Lung (tissue), 17 donors: ENCODE measurements at places on chromosomes 7 and 10. TPM values are rescaled to one million over a fixed set of nuclear protein-coding genes. Genes with fewer than 3 reads are reported as not detected.
A peak's percentile ranks its signal among the peaks of the same experiment; 100 is the strongest.

DNA sequence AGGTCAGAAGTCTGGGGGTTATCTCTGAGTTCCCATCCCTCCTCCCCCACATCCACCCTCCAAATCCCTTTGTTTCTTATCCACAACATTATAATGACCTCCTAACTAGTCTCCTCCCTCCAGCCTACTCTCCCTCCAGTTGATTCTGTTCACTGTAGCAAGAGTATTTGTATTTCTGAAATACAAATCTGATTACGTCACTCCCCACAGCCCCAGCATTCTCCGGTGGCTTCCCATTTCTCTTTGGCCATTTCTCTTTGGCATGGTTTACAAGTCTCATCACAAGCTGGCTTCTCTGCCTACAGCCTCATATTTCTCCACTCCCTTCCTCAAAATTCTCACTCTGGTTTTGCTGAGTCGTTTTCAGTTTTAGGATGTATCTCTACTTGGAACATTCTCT is 24.6 kb upstream of the MRPS33 start:
- DNase-seq: no peak

DNA sequence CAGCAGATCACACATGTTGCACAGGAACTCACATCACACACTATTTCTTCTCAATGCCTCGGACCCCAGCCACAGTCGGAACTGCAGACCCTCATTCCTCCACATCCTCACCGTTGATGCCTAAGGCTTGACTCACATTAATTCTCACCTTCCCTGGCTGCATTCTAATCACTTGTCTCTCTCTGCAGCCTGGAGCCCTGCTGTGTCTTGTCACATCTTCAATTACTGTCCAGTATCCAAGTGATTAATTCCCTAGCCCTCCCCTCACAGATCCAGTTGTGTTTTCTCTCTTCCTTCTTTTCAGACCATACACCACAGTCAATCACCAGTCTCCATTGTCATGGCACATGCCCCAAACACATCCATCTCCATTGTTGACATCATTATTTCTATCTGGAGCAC is 592.4 kb upstream of the IGFBP3 start:
- no peak for DNase-seq

DNA sequence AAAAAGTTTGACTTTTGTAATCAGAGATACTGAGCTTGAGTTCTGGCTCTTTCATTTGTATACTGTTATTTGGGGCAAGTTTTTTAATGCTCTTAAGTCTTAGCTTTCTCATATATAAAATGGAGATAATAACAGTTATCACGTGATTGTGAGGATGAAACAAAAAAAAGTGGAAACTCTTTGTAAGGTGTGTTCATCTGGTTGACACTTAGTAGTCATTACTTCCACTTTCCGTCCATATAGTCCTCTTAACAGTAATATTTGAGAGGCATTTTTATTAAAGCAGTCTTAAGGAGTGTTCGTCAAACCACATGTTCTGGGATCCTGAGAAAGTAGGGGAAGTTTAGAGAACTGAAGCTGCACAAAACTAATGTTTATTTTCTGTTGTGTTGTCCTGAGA is 65.6 kb downstream of the PTEN start:
- DNase-seq: no peak

- no peak for DNase-seq
Observed at GRCh38 chr10:69885379-69886013, 83.8 kb downstream of the COL13A1 start.

DNA sequence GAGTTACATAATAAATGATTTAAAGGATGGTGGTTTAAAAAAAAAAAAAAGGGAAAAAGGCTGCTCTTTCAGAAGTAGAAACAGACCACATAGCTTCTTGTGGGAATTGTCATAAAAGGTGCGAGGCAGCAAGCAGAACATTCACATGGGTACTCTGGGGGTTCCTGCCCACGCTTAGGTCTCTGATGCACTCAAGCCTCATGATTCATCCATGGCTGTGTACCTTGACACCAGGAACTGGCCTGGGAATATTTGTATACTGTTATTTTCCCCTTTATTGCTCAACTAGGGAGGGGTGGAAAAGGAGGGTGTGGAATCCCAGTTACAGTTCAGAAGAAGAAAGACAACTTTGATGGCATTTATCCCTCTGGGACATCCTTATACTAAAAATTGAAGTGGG is 4.0 kb downstream of the PON2 start:
- DNase-seq: no peak

DNA sequence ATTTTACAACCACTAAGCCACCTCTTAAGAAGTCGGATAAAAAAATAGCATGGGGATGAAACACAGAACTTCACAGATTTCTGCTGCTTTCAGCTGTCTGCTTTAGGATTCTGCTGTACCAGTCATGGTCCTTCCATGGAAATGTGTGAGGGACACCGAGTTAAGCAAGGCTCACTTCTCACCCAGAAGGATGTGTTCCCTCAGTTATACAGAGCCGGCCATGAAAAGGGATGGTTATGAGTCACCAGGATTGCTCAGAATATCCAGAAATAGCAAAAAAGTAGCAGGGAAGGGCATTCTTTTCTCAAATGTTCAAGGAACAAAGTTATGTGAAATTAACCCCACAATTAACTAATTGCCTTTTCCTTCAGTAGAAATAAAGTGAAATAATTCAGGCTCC is 124.4 kb downstream of the AMPH start:
- no peak for DNase-seq

DNA sequence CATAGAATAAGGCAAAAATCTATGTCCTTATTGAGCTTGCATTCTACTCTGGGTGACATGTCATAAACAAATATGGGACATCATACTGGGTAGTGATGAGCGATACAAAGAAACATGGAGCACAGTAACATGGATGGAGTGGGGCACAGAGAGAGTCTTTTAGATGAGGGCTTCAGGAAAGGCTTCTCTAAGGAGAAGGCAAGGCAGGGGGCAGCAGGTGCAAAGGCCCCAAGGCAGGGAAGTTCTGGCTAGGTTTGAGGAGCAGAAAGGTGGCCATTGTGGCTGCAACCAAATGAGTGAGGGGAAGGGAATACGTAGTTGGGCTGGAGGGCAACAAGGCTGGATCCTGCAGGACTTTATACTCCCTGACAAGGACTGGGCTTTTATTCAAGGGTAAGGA is 211.4 kb downstream of the HERPUD2 start:
- DNase-seq: no peak

- no peak for DNase-seq
Observed at GRCh38 chr7:25496476-25497368, 268.4 kb upstream of the NPVF start.

DNA sequence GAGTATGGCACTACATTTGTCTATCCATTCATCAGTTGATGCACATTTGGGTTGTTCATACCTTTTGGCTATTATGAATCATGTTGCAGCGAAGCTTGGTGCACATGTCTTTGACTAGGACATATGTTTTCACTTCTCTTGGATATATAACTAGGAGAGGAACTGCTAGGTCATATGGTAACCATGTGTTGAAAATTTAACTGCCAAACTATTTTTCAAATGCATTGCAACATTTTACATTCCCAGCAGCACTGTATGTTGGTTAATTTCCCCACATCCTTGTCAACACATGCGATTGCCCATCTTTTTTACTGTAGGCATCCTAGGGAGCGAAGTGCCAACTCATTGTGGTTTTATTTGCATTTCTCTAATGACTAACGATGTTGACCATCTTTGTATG is 183.4 kb downstream of the PRKCQ start:
- no peak for DNase-seq

- peak; percentile 24 for DNase-seq
Observed at GRCh38 chr10:22805304-22805703, 90.9 kb upstream of the PIP4K2A start.

GRCh38 chr7:106335814-106336213 is 51.0 kb upstream of the NAMPT start:
- no peak for DNase-seq

DNA sequence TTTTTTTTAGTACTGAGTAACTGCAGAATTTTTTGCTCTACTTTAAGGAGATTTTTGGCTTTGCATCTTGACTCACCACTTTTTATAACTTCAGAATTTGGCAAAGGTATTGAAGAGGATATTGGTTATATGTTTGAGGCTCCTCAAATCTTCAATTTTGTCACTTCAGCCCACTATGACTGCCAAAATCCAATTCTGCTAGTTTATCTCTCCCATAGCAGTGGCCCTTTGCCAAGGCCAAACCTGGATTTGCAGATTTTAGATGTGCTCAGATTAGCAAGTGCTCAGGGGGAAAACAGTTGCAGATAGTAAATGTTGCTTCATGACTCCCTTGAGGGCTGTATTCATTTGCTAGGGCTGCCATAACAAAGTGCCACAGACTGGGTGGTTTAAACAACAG is 427.5 kb downstream of the ADRA2A start:
- no peak for DNase-seq

DNA sequence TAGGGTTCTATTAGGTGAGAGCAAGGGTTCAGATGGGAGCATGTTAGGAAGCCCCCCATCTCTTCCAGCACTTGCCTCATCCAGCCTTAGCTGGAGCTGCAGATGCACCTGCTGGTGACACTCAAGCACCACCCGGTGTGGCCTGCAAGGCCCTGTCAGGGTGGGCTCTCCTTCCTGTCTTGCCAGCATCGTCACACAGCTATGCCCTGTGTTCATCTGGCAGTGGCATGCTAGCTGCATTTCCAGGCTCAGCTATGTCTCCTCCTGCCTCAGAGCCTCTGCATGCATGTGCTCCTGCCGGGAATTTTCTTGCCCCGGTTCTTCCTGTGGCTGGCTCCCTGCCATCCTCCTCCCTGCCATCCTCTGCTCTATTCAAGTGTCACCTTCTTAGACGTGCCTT is 129.7 kb upstream of the KLF6 start:
- no peak for DNase-seq

DNA sequence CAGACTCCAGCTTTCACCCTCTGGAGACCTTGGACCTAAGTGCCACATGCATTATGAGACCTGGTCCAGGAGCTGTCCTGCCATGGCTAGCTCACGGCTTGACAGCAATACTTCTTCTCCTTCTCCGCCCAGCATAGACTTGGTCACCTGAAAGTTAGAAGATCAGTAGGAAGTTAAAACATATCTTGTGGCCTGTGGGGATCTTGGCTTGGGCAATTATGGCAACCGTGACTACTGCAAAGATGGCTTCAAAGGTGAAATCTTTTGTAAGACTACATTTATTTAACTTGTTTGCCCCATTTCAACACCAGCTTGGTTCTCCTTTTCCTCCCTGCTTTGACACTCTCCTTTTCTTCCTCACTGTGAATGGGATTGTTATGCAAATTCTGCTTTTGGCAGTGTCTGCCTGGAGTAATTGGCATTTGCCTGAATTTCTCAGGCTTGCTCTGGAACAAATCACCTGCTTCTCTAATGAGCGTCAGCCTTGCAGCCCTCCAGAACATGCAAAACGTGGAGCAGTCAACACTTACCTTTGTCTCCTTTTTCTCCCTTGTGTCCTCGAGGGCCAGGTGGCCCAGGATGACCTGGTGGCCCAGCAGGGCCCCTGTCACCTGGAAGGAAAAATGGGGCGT is 53.4 kb downstream of the COL17A1 start:
- no peak for DNase-seq

GRCh38 chr7:191981-192649 is at the start of gene FAM20C:
FAM20C (plus strand) TSS chr7:192571; CDS start chr7:193200, 629 bp downstream.
- DNase-seq: peak; percentile 94

DNA sequence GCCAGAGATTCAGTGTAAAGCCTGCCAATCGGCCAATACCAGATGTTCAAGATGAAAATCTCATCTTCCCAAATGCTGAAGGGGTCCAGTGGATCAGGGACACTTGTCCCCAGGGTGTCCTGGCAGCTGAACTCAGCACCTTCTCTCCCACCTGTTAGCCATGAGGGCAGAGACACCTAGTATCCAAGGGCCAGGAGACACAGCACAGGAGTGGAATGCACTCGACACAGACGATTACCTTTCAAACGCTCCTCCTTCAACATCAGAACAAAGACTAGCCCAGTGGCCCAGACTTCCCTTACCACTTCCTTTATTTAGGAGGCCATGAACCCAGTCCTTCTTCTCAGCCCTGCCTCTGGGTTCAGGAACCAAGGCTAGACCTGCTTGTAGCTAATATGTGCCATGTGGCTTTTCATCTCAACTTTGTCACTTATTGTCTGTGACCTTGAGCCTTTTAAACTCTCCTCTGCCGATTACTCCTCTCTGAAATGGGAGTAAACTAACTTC is 180.3 kb upstream of the PLXNA4 start:
- no peak for DNase-seq

- DNase-seq: peak; percentile 81
Observed at GRCh38 chr10:18059826-18060559, 80.2 kb upstream of the CACNB2 start.

The CFAP46 gene
- 3.8 TPM for polyA plus RNA-seq

The OR6V1 gene
- not detected for polyA plus RNA-seq

The ZNF789 gene
- 12.5 TPM for polyA plus RNA-seq

The GNGT1 gene
- polyA plus RNA-seq: not detected

The SNCG gene
- polyA plus RNA-seq: 32.8 TPM

The PLXDC2 gene
- polyA plus RNA-seq: 11.8 TPM

The SLC16A12 gene
- polyA plus RNA-seq: 0.75 TPM

The COL28A1 gene
- polyA plus RNA-seq: 1.3 TPM

The AASS gene
- 11.6 TPM for polyA plus RNA-seq

The RNF32 gene
- 1.5 TPM for polyA plus RNA-seq

The MAD1L1 gene
- polyA plus RNA-seq: 46.0 TPM
